Ureter (tissue), 1 donor: ENCODE measurements at places on chromosomes 16 and 17. TPM values are rescaled to one million over a fixed set of nuclear protein-coding genes. Genes with fewer than 3 reads are reported as not detected.

The SPATA33 gene
- 7.4 TPM for total RNA-seq

The CBX4 gene
- 36.7 TPM for total RNA-seq

The ATP1B2 gene
- 10.0 TPM for total RNA-seq

The CD2BP2 gene
- total RNA-seq = 69.0 TPM

The CDR2L gene
- 11.4 TPM for total RNA-seq

The KRT33A gene
- not detected for total RNA-seq

The CIITA gene
- 32.0 TPM for total RNA-seq

The IKZF3 gene
- total RNA-seq = 24.3 TPM

The RCVRN gene
- total RNA-seq = not detected

The ADAMTS18 gene
- not detected for total RNA-seq

The RAMP2 gene
- 41.9 TPM for total RNA-seq

The TAC4 gene
- not detected for total RNA-seq

The RNU2-1 gene
- 1,456 TPM for total RNA-seq

The CCDC40 gene
- 12.4 TPM for total RNA-seq

The DNAH9 gene
- total RNA-seq = 1.7 TPM

The CDK5RAP3 gene
- total RNA-seq = 207 TPM

The MYOCD gene
- 28.2 TPM for total RNA-seq

The CCL11 gene
- not detected for total RNA-seq

The SBK1 gene
- 0.49 TPM for total RNA-seq

The TEX19 gene
- total RNA-seq = not detected

The OR1E1 gene
- total RNA-seq = not detected
